ENCODE measurements at places on chromosomes 1 and 21. TPM values are rescaled to one million over a fixed set of nuclear protein-coding genes. Genes with fewer than 3 reads are reported as not detected.

DNA sequence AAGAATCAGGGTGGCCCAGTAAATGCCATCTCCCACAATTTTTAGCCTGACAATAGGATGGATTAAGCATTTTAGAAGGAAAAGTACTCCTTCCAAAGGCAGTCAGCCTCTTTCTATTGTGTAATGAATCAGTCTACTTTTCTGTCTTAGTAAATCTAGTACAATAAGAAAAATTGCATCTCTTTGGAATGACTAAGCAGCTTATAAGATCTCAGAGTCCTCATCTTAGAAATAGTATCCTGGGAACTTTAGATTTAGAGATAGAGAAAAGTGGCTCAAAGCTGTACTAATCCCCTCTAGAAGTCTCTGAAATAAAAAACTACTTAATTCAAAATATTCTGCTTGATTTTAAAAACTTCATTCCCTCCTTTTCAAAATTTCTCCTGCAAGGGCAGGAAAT lies 81.4 kb downstream of the SLC44A5 start:
- no peak for DNase-seq
- no peak overlapping the region for H3K4me3 ChIP-seq
- H3K4me1 ChIP-seq: no peaks in the 10 kb centered on the region
- H3K36me3 ChIP-seq: no peaks in the 10 kb centered on the region

The CLCA1 gene
- total RNA-seq: 0.15 TPM

The KRTAP7-1 gene
- total RNA-seq: not detected

DNA sequence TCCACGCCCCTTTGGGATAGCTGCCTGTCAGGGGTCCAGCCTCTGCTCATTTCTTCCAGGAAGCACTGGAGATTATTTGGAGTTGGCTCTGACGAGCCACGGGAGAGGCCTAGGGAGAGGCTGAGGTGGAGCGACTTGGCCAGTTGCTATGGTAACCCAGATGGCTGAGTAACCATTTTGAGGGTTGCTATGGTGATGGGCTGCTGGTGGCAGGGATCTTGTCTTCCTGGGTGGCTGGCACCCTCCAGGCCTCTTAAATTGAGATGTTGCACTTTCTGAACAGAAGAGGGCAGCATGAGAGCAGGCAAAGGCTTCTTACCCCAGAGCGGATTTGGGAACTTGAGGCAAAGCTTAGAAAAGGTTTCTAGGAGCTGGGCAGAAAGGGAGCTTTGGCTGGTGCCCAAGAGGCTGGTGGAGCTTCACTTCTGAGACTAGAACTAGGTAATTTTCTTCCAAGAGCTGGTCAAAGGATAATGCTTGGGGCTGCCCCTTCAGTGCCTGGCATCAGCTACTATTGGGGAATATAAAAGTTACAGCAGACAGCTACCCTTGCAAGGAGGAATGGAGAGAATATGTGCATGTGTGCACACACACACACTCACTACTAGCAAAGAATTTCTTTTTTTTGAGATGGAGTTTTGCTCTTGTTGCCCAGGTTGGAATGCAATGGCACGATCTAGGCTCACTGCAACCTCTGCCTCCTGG lies 72.5 kb downstream of the NDUFS5 start:
- H3K27ac ChIP-seq: no peak overlapping the region
- no peak overlapping the region for H3K4me3 ChIP-seq
- H3K27me3 ChIP-seq: no peaks in the 10 kb centered on the region

The RGS1 gene
- total RNA-seq: 26.8 TPM

DNA sequence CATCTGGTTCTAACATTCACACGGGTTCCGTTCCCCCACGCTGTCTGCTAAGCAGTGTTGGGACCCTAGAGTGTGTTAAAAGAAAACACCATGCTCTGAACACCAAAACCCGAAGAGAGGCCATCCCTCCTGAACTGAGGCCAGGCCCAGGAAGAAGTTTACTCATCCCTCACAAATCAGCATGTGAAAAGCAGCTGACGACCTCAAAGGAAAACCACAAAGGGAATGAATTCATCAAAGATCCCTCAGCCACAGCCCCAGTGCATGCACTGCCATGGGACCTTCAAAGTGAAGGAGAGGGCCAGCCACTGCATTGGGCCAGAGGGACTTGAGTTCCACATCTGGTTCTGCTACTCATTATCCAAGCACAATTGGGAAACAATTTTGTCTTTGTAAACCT lies 7.0 kb upstream of the PSEN2 start:
- no peak for DNase-seq
- H3K27ac ChIP-seq: no peak overlapping the region
- H3K4me1 ChIP-seq: no peaks in the 10 kb centered on the region

- no peak for DNase-seq
- no peak overlapping the region for H3K4me3 ChIP-seq
- no peaks in the 10 kb centered on the region for H3K36me3 ChIP-seq
- no peak overlapping the region for H3K27ac ChIP-seq
- H3K27me3 ChIP-seq: no peaks in the 10 kb centered on the region
These were observed 779.6 kb upstream of the PRMT6 start for GRCh38 chr1:106276871-106277270.

- H3K36me3 ChIP-seq: no peaks in the 10 kb centered on the region
- no peaks in the 10 kb centered on the region for H3K27me3 ChIP-seq
- H3K4me1 ChIP-seq: no peaks in the 10 kb centered on the region
- DNase-seq: no peak
These were observed 9.2 kb upstream of the OSBPL9 start for GRCh38 chr1:51607681-51608095.
